ENCODE measurements at places on chromosomes 1 and 21.

DNA sequence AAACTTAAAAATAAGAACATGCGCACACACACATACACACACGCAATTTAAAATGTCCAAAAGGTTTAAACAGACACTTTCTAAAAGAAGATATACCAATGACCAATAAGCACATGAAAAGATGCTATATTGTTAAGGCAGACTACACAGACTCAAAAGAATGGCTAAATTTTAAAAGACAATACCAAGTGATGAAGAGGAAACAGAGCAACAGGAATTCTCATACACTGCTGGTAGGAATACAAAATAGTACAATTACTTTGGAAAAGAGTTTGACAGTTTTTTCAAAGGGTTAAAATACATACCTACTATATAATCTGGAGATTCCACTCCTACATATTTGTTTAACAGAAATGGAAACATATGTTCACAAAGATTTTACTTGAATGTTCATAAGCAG, 239.6 kb upstream of the SAMSN1 start:
- no peak for DNase-seq

DNA sequence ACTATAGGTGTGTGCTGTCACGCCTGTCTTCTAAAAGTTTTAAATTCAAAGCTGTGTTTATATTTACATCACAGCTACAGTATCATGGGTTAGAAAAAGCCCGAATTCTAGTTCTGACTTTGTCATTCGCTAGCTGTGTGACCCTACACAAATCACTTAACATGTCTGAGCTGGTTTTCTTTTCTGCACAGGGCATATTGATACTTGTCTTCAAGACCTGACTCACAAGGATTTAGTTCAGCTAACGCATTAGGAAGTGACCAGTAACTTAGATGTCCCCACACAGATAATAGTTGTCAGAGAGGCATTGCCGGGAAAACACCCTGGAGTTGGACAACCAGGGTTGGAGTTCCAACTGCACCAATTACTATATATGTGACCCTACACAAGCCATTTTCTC, 25.9 kb downstream of the GIPC2 start:
- DNase-seq = no peak

DNA sequence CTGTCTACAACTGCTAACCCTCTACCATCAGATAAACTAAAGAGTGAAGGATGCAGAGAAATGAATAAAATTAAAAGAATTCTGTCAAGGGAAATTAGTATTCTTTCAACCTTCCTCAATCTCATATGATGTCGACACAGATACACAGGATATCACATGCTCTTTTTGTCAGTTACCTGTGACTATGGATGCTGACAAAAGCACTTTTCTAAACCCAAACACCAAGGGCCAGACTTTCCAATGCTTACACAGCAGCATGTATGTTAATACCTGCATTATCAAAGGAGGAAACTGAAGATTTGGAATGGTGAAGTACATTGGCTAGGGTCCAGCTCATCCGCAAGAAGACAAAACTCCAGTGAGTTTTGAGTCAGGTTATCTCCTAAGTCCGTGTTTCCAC, 294.0 kb downstream of the SMYD3 start:
- DNase-seq = no peak

DNA sequence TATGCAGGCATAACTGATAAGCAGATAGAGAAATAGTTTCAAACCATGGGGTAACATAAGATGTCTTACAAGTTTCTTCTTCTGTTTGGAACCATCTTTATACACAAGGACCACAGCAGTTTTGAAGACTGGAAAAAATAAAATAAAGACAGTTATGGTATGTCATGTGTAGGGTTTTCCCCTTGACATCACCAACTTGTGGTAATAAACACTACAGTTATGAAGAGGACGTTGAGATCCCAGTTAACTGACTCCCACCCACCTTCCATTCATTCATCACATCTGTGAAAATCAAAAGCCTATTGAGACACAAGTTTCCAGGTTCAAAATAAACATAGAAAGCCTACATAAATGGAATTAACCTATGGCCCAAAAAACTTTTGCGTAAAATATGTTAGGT, 92.5 kb upstream of the KRTAP19-8 start:
- no peak for DNase-seq

DNA sequence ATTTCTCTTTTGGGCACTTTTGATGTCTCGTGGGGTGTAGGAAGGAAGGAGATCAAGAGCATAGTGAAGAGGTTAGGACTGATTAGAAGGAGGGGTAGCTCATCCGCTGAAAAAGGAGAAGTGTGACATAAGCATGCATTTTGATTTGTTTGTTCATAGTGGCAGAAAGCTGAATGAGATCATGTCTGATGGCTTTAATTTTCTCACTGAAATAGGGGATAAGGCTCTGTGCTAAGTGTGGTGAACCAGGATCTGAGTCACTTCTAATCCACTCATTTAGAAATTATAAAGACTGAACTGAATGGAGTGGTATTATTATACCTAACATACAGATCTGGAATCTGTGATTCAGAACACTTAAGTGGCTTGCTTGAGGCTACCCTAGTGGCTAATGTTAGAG, 344.5 kb downstream of the PDE4B start:
- no peak for DNase-seq

GRCh38 chr1:153626904-153627714, at the start of gene S100A13:
Gene S100A13, minus strand, starts transcription at chr1:153627505. Its CDS starts 1,033 bp downstream, at chr1:153626472.
- DNase-seq = peak; percentile 96

GRCh38 chr1:86259390-86259789, 102.8 kb upstream of the COL24A1 start:
- DNase-seq = no peak

DNA sequence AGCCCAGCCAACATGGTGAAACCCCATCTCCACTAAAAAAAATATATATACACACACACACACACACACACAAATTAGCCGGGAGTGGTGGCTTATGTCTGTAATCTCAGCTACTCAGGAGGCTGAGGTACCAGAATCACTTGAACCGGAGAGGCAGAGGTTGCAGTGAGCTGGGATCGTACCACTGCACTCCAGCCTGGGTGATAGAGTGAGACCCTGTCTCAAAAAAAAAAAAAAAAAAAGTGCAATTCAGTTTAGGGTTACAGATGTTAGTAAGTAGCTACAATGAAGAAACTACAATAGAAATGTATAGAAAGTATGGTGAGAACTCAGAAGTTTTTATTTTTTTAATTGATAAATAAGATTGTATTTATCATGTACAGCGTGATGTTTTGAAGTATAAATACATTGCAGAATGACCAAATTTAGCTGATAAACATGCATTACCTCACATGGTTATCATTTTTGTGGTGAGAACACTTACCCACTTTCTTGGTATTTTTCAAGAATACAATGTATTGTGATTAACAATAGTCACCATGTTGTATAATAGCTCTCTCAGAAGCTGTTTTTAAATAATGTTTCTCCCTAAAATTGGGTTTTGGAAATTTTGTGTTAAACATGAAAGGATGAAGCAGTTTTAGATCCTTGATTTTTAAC, 17.9 kb downstream of the KDM1A start:
- peak; percentile 13 for DNase-seq

DNA sequence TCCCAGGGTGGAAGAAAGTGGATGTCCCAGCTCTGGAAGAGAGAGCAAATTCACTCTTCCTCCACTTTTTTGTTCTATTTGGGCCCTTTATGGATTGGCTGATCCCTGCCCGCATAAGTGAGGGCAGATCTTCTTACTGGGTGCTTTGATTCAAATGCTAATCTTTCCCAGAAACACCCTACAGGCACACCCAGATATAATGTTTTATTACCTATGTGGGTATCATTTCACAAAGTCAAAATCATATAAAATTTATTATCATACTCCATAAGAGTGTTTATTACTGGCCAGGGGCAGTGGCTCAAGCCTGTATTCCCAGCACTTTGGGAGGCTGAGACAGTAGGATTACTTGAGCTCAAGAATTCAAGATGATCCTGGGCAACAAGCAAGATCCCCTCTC, 16.9 kb upstream of the PLA2G4A start:
- no peak for DNase-seq

DNA sequence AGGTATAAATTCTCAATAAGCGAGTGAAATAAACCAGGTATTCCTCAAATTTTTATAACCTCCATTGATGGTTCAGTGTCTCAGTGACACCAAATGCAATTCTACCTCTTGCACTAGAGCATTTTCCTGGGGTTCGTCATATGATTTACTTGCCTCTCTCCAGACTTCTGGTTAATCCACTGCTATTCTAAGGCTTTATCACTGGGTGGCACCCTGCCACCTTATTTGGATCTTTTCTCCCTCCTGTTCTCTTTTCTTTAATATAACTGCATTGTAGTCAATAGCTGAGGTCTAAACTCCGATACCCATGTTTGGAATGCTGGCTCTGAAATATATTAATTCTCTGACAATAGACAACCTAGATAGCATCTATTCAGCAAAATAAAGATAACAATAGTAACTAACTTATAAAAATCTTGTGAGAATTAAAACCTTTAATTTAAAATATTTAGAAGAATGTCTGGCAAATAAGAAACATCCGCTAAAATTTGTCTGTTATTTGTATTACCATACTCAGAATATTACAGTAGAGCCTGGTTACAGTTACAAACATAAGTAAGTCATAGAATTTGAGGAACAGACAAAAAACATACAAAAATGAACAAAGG, 436.4 kb downstream of the PLA2G4A start:
- peak; percentile 28 for DNase-seq

DNA sequence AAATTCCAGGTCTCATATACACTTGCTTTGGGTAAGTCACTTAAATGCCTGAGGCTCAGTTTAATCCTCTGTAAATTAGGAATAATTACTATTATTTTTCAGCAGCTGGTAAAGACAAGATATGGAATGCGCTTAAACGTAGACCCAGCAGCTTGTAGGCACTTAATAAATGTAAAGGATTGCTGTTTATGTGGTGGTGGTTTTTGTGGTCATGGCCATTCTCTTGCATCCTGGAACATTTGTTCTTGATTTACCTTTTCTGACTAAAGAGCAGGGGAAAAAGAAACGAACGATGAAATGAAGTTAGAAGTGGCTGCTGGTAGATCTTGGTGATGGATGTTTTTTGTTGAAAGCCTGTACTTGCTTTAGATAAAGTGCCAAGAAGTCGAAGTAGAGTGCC, 195.0 kb upstream of the FOXD3 start:
- DNase-seq = peak; percentile 56

- DNase-seq = peak; percentile 34
Observed at GRCh38 chr1:97384294-97384968, 536.4 kb downstream of the DPYD start.

GRCh38 chr1:213899413-213899812, 88.4 kb upstream of the PROX1 start:
- DNase-seq = no peak

DNA sequence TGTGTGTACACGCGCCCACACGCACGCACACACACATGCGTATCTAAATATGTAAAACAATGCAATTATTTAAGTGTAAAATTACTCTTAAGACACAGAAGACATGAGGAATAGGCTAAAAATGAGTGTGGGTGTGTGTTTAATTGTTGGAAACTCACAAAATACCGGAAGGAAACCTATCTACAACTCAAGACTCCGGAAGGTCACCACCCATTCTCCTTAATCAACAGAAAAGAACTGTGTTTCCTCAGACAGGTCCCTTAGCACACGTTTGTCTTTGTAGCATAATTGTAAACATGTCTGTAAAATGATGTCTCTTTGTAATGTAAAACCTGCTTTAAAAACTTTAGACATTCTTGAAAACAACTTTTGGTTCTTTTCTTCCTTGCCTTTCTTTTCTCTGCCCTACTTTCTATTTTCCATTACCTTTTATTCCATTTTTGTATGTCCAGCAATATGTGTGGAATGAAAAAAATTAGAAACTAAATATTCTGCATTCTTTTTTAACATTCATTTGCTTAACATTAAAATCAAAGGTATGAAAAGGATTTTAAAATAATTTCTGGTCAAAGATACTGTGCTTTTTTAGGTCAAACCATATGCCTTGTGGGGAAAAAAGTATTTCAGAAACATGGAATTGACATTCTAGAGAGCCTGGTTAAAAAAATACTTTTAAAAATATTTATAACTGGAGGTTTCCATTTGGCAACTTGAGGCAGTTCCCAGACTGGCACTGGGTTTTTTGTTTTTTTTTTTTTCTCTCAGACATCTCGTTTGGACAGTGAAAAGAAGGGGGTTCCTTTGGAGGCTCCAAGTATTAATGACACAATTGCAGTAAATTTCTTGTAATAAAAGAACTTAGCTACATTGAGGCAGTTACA, 46.2 kb downstream of the ATP5PF start:
- DNase-seq = no peak

DNA sequence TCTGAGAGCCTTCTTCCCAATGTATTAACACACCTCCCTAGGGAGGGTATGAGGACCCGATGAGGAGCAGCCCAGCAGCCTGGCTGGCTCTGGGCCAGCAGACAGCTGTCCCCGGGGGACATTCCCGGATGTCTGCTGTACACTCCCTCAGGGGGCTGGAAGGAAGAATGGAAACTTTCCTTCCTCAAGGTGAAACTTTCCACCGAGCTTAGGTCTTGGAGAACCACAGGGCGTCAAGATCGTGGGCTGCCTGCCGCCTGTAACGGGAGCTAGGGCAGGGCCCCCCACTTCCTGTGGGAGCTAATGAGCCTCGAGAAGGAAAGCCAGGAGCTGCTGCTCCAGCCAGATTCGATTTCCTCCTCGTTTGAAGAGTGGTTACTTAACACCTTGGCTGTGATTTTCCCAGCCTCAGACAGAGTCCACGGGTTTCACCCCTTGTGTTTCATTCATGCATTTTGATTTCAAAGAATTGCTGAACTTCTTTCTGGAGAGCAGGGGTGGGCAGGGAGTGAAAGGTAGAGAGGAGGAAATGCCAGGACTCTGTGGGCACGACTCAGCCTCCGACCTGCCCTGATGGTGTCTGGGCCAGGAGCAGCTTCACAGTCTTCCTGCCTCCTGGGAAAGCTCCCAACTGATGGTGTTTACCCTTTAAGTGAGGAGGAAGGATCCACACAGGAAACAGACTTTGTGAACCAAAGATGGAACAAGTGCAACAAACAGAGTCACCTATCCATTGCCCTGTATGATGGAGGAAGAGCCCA, 29.7 kb downstream of the UBE2T start:
- DNase-seq = no peak

DNA sequence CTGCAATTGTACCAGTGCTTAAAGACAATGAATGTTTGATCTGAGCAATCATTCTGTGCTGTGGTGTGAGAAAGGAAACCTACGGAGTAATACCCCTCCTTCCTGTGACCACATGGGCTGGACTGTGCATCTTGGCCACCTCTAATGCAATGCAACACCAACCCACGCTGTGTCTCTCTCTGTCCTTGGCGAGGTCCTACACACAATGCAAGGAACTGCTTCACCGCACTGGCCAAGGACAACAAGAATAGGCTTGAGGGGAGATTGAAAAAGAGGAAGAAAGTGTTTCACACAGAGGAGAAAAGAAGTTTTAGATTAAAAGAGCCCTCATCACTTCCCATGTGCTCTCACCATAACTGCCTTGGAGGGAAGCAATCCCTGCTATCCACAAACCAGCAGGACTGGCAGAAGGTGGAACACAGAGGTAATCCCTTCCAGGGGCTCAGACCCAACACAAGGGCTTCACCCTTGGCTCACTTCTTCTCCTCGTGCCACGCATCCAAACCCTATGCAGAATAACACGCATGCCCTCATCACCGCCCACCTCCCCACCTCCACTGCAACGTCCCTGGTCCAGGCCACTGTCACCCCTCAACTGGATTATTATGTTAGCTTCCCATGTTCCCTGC, 112.5 kb upstream of the ERG start:
- no peak for DNase-seq

Data from fibroblast of villous mesenchyme (primary cell).